ENCODE measurements at places on chromosomes 13 and 19.

- DNase-seq: no peak
These were observed 69.5 kb downstream of the DACH1 start for GRCh38 chr13:71797517-71797916.

DNA sequence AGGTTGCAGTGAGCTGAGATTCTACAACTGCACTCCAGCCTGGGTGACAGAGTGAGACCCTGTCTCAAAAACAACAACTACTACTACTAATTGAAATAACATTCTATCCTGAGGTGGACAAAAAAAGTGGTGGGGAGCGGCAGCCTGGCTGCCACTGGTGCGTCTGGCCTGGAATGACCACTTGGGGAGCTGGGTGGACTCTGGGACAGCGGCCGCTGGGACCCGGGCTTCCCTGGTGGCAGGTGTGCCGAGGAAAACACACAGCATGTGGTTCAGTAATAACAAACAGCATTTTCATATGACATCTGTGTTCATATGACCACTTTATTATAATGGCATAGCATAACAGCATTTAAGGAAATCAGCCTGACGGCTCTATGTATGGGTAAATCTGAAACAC, 33.9 kb downstream of the TFDP1 start:
- DNase-seq: no peak

GRCh38 chr19:19137556-19138108, 646 bp downstream of the TMEM161A start:
- no peak for DNase-seq

DNA sequence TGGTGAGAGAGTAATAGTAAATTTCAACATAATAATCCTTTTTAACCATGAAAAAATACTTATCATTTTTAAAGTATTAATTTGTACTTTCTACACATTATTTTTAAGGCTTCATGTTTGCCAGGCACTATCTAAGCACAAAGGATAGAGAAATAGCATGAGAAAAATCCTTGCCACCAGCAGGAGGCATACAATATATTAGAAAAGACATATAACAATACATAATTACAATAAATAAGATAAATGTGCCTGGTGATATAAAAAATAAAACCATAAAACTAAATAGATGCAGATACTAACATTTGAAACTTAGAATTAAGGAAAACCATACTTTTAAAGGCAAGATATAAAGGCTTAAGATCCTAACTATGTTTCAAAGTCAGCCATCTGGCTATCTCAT, 1256.4 kb downstream of the DIAPH3 start:
- DNase-seq: no peak

DNA sequence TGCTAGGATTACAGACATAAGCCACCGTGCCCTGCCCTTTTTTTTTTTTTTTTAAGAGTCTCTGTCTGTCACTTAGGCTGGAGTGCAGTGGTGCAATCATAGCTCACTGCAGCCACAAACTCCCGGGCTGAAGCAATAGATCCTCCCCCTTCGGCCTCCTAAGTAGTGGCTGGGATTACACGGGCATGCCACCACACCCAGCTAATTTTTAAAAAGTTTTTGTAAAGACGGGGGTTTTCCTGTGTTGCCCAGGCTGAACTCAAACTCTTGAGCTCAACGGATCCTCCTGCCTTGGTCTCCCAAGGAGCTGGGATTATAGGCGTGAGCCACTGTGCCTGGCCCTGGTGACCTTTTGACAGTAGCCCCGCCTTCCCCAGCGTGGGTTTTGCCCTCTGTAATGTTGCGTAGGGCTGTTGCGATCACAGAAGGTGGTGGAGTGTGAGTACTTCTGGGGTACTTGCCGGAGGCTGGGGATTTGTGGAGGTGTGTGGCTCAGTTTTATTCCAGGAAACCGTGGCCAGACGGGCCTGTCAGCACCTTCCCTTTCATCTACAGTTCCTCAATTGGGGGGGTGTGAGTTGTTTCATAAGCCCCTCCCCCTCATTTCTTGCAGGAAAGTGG, 11.6 kb upstream of the RETN start:
- peak; percentile 40 for DNase-seq

- DNase-seq: peak; percentile 28
These were observed 64.2 kb downstream of the ARHGAP35 start for GRCh38 chr19:46924874-46925547.

DNA sequence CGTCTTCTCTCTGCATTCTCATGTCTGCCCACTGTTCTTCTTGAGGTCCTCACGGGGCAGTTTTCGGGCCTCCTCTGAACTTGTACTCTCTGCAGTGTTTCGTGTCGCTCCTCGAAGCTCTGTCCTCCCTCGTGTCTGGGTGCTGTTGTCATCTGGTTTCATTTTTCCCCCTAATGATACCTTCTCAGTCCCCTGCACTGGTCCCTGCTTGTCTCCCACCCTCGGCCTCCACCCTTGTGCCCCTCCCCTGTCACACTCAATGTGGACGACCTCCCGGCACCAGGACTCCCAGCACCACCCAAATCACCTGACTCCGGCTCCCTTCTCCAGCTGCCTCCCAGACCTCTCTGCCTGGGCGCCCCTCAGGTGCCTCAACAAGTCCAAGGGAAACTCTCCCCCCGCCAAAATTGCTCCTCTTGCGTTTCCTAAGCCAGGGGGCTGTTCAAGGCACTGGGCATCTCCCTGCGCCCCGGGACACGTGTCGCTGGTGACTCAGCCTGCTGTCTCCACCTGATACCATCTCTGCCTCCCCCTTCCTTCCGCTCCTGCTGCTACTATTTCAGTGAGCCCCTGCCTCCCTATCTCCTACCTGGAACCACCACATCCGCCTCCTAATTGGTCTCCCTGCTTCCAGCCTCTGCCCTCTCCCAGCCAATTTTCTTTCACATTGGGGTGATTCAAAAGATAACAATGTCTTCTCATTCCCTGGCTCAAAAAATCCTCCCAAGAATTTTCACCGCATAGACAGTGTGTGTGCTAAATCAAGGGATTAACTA, 49.5 kb downstream of the RFX2 start:
- peak; percentile 56 for DNase-seq

DNA sequence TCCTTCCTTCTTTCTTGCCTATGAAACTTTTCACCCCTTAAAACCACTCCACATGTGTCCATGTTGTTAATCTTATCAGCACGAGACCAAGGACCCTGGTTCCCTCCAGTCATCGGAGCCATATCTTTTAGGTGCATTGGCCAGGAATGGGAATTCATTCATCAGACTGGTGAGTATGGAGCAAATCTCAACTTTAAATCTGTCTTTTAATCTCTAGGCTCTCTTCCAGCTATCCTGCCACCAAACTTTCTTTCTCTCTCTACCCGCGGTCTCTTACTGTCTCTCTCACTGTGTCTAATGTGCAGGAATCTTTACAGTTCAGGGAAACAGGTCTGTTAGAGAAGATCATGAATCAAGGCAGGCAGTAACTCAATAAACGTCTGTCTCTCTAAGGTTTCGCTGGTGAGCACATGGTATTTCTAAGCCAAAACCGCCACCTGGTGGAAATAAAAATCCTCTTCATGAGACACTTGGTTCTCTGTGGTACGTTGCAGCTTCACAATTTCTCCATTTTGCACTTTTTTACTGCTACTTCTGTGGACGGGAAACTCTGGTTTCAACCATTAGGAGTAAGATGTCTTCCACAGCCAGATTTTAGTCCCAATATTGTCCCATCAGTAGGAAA, 16.1 kb downstream of the LGALS16 start:
- peak; percentile 65 for DNase-seq

DNA sequence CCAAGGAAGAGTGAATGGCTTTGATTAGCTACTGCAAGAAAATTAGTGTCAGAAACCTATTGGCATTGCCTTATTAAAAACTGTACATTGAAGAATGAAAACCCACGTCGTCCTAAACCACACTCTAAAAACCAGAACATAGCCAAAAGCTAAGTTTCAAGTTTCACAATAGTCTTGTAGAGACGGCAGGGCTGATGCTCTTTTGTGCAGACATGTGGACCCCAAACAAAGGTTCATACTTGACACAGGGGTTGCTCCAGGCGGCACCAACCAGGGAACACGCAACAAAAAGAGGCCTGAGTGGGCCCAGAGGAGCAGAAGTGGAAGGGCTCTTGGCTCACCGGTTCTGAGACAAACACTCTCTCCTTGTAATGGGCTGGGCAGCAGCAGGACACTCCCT, 28.6 kb upstream of the MIR17HG start:
- no peak for DNase-seq

- no peak for DNase-seq
These were observed 105.3 kb downstream of the RGCC start for GRCh38 chr13:41562541-41563178.

DNA sequence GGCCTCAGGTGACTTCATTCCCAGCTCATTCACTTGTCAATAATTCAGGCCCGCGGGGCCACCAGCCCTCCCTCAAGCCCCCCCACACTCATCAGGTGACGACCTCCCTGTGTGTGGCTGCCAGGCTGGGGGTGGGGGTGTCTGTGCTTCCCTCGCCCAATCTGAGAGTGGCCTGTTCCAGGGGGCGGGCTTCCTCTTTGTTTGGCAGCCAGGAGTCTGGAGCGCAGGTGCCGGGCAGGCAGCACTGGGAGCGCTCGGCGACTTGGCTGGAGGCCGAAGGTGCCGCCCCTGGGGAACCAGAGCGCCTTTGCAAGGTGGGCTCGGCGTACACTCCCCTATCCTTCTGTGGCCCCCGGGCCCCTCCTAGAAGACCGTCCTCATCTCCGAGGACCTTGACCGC, 5.4 kb upstream of the ZNF98 start:
- no peak for DNase-seq

GRCh38 chr13:30742901-30743300, 7.6 kb downstream of the ALOX5AP start:
- DNase-seq: no peak

- DNase-seq: no peak
These were observed 249.3 kb upstream of the HTR2A start for GRCh38 chr13:47146136-47146535.

DNA sequence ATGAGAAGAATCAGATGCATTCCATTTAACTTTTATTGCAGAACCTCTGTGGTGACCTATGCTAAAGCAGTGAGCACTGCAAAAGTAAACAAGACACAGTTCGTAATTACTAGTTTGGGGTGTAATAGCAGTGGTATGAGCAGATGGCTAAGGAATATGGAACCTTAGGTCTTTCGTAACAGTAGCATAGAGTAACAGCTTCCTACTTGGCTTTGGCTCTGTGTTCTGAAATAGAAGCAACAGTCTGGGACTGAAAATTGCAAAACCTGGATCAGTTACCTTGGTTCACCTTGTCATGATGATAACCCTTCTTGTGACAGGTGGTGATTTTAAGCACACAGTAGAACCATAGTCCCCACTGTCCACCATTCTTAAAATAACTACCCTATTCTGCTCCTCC, 303.4 kb downstream of the GPC6 start:
- DNase-seq: no peak

DNA sequence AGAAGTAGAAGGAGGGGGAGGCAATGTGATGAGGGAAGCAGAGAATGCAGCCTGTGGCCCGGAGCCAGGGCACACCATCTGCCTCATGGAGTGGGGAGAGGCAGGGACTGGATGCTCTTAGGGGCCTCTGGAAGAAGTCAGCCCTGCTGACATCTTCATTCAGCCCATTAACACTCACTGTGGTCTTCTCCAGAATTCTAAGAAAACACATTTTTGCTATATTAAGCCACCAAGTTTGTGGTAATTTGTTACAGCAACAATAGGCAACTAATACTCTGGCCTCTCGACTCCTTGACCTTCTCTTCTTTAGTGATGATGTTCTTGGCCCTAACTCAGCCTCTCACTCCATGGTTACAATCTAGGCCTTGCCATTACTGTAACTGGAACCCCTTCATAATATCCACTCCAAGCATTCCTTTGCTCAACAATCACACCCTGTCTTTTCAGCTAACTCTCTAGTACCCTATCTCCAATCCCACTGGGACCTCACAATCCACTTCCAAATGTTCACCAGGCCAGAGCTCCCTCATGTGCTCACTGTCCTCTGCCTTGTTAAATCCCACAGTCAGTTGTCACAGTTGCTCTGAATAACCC, 98.5 kb downstream of the MIPEP start:
- no peak for DNase-seq

DNA sequence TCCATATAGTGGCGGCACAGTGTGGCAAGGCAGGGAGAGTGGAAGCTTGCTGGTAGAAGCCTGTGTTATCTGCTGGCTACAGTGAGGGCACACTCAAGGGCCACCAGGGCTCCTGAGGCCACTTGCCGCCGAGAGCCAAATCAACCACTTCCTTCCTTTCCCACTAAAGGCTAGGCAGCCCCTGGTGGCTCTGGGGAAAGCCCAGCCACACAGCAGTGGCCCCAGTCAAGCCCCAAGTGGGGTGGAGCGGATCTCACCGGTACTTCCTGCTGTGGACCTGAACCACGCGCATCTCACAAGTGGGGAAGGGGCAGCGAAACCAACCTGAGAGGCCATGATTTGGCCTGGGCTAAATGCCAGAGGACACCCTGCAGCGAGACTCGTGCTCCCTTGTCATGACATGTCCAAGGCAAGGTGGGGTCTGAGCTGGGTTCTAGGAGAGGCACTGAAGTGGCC, 21.9 kb upstream of the SLC35E1 start:
- peak; percentile 72 for DNase-seq

- DNase-seq: no peak
These were observed 112.6 kb downstream of the KCNRG start for GRCh38 chr13:50127726-50128291.

GRCh38 chr19:1105008-1105872, 1.4 kb downstream of the GPX4 start:
- DNase-seq: no peak

GRCh38 chr13:40961214-40961613, 57.9 kb downstream of the ELF1 start:
- DNase-seq: no peak

- DNase-seq: no peak
These were observed 1984.4 kb downstream of the OLFM4 start for GRCh38 chr13:55013051-55013450.

DNA sequence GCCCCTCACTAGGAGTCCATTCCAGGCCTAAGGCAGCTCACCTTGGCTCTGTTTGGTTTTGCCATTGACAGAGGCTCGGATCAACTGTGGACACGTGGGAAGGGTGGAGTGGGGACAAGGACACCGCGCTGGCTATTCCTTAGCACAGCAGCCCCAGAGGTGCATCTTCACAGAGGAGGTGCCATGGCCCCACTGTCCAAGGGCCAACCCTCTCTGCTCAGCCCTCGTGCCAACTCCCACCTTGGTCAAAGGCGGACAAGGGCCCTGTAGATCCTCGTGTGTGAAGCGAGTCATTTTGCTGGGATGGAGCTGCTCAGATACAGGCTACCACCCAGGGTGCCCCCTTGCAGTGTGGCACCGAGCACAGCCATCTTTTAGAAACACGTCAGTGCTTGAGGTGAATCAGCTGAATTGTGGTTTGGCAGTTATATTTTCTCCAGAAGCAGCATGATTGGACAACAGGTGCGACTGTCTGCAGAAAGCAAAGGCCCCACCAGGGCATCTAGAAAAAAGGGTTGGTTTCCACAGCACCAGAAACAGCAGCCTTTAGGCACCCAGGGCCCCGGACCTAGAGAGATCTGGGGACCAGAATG, 192.1 kb upstream of the GPR12 start:
- DNase-seq: no peak

All from activated naive CD4-positive, alpha-beta T cell treated with anti-CD3 and anti-CD28 coated beads, Interleukin-2, amount 10 ng/mL, durations not matched to agents 7 days and 5 days (primary cell).